ENCODE measurements at places on chromosomes 4 and X.

DNA sequence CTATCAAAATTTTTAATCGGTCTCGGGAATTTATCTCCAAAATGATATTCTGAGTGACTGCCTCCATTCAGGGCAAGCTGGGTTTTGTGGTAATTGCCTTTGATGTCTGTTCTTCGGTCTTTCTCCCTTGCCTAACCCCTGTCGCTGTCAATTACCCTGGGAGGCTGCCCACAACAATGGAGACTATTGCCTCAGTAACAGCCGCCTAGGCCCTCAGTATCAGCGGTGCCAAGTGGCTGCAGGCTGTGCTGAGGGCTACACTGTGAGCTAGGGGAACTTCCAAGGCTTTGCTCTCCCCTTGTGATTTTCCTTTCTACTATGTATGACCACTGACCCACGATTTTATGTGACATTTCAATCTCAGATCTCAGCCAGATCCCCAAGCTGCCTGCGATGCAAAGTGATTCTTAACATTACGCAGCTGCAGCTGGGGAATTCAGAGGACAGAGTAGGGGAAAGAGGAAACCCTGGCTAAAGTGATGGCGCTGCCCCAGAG, 36.3 kb upstream of the REST start:
- no peaks in the 10 kb centered on the region for H3K27me3 ChIP-seq
- no peaks in the 10 kb centered on the region for H3K36me3 ChIP-seq
- peak; percentile 11 for DNase-seq
- H3K4me3 ChIP-seq: no peak overlapping the region

- DNase-seq: peak; percentile 63
- H3K4me3 ChIP-seq: no peak overlapping the region
- no peaks in the 10 kb centered on the region for H3K4me1 ChIP-seq
- no peak overlapping the region for H3K27ac ChIP-seq
Observed at GRCh38 chrX:11137543-11138139, 26.5 kb downstream of the HCCS start.

GRCh38 chrX:45191820-45192409, 8.8 kb downstream of the DIPK2B start:
- H3K27ac ChIP-seq: no peak overlapping the region
- H3K36me3 ChIP-seq: no peaks in the 10 kb centered on the region
- H3K4me1 ChIP-seq: no peaks in the 10 kb centered on the region
- no peak for DNase-seq

GRCh38 chr4:125482822-125483221, 168.1 kb downstream of the FAT4 start:
- DNase-seq: no peak
- no peak overlapping the region for H3K4me3 ChIP-seq
- H3K4me1 ChIP-seq: no peaks in the 10 kb centered on the region
- H3K27ac ChIP-seq: no peak overlapping the region
- no peaks in the 10 kb centered on the region for H3K36me3 ChIP-seq

GRCh38 chr4:4662230-4662629, 120.4 kb upstream of the STX18 start:
- peaks cover 7% of the 10 kb centered on the region for H3K4me1 ChIP-seq
- H3K36me3 ChIP-seq: no peaks in the 10 kb centered on the region
- no peak overlapping the region for H3K4me3 ChIP-seq
- no peaks in the 10 kb centered on the region for H3K27me3 ChIP-seq
- DNase-seq: no peak

GRCh38 chr4:13703096-13703495, 75.6 kb upstream of the BOD1L1 start:
- no peak overlapping the region for H3K27ac ChIP-seq
- H3K4me1 ChIP-seq: peaks cover 7% of the 10 kb centered on the region
- no peak overlapping the region for H3K4me3 ChIP-seq
- no peaks in the 10 kb centered on the region for H3K27me3 ChIP-seq

Data from hepatocyte (in vitro differentiated cells).